ENCODE measurements at places on chromosomes 2 and 18.

- DNase-seq: no peak
Measured at GRCh38 chr2:194735837-194736542, 921.0 kb upstream of the SLC39A10 start.

DNA sequence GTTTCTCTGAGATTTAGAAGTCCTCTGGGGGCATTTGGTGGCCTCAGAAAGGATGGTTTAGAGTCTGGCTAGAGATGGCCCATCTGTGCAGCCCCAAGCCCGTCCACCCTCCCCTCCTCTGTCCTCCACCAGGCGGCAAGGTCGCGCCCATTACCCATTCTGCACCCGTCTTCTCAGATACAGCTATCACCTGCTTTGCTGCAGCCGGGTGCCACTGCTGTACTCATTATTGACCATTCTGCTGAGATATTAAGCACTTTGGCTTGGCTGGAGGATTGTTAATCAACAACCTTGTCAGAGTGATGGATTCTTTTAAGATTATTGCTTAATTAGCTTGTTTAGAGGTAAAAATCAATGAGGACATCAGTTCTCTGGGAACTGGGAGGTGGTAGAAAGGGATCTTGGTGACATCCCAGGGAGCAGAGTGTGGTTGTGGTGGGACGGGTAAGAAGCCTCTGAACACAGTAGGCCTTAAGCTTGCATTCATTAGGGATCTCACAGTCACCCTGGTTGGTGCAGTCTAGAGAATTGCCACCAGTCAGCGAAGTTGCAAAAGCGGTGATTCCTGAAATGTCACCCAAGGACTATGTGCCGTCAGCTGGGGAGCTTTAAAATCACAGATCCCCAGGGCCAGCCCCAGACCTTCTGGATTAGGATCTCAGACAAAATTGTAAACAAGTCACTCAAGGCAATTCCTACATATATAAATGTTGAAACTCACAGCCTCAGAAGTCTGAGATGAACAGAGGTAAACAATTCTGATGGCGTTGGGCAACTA is 90.9 kb downstream of the CAPN13 start:
- no peak for DNase-seq

- no peak for DNase-seq
Measured at GRCh38 chr18:78716581-78716980, 263.0 kb upstream of the SALL3 start.

DNA sequence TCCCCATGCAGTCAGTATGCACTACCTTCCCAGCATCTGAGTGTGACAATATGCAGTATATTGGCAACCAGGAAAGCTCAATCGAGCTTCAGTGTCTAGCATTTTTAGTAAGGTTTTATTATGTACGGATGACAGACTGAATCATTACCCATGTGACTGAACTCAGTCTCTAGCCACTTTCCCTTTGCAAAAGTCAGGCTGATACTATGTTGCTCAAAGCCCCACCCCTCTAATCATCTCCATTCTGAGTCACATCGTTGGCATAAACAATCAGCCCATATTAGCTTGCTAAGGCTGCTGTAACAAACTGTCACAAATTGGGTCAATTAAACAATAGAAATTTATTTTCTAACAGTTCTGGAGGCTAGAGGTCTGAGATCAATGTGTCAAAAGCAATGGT is 25.8 kb upstream of the SRD5A2 start:
- no peak for DNase-seq

- DNase-seq: no peak
Measured at GRCh38 chr2:232789082-232789481, 12.7 kb upstream of the KCNJ13 start.

GRCh38 chr2:217998926-217999594 is 3.7 kb downstream of the TNS1 start:
- no peak for DNase-seq

- no peak for DNase-seq
Measured at GRCh38 chr18:67731851-67732250, 215.3 kb upstream of the DSEL start.

DNA sequence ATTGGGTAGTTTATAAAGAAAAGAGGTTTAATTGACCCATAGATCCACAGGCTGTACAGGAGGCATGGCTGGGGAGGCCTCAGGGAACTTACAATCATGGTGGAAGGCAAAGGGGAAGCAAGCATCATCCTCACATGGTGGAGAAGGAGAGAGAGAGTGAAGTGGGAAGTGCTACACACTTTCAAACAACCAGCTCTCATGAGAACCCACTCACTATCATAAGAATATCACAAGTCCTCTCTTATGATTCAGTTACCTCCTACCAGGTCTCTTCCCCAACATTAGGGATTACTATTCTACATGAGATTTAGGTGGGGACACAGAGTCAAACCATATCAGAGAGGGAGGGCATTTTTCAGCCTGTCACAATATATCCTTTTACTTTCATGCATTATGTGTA is 22.7 kb upstream of the DOCK10 start:
- no peak for DNase-seq

GRCh38 chr2:35454966-35455638 is 900.5 kb upstream of the CRIM1 start:
- no peak for DNase-seq

- no peak for DNase-seq
Measured at GRCh38 chr2:119888680-119889079, 124.2 kb upstream of the EPB41L5 start.

- DNase-seq: no peak
Measured at GRCh38 chr2:233551491-233551890, 15.1 kb downstream of the USP40 start.

GRCh38 chr2:84631047-84631446 is 114.7 kb downstream of the DNAH6 start:
- no peak for DNase-seq

Measured in stimulated activated CD4-positive, alpha-beta T cell treated with anti-CD3 and anti-CD28 coated beads, Interleukin-4, amount 100 ng/mL, for 24 hours (primary cell).